IMR-90 (cell line): ENCODE measurements at places on chromosomes 7 and 10.

DNA sequence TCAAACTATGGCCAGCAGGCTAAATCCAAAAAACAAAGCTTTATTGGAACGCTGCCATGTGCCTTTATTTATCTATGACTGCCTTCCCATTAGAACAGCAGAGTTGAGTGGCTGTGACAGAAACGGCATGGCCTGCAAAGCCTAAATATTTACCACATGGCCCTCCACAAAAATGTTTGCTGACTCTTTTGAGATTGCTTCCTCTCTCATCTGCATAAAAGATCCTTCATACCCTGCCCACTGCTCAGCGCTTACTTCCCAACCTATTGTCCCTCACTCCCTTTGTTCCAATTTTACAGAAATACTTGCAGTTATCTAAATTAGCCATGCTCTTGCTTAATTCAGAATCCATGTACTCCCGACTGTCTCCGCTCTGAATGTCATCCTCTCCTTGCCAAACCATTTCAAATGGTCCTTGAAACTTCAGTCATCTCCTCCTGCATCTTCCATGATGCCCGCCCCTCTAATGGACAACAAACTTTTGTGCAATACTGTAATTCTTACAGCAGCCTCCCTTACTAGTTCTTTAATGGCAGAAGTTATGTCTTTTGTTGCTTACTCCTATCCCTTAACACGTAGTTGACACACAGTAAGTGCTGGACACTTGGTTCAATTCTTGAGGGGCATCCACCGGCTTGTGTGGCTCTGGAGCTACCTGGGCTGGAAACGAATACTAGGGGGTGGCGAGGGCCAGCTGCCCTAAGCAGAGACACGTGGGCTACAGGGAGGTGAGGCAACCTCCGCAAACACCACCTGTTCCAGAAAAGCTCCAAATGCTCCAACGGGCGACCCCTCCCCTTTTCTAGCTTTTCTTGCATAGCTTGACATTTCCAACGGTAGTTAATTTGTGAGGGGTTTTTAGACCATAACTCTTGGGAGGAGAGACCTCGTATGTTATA, 832 bp downstream of the XRCC2 start:
- DNase-seq: peak; percentile 29

DNA sequence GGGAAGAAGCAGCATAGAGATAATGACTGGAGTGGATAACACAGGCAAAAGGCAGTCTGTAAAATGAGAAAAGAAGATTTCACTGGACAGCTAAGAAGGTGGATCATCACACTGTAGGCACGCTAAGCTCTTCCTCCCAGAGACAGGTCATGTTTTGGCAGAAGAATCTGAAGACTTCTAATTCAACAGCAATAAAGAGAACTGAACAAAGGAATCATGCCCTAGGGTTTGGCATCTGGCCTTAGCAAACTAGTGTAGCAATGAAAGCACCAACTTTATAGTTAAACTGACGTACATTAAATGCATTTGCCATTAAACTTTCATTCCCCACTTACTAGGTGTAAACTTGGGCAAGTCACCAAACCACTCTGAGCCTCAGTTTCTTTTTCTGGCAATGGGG, 84.4 kb upstream of the SEM1 start:
- DNase-seq: no peak

DNA sequence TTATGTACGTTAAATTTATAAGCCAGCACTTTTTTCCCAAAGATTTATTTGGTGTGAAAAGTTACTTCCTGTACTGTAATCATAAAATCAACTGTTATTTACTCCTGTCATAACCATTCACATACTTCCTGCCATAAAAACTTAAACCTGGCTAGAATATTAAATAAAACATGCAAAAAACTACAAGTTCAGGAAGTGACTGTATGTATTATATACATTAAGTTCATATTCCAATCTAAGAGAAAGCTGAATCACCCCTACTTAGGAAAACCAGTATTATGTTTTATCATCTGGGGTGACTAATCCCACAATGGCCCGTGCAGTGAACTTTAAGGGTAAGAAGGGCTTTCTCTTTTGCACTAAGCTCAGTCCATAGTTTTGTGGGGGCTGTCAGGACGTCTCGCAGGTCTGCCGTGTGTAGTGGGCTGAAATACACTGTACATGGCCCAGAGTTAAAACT, 183.7 kb upstream of the KLF14 start:
- DNase-seq: peak; percentile 87

GRCh38 chr7:93004906-93005305, 112.9 kb downstream of the SAMD9 start:
- no peak for DNase-seq

DNA sequence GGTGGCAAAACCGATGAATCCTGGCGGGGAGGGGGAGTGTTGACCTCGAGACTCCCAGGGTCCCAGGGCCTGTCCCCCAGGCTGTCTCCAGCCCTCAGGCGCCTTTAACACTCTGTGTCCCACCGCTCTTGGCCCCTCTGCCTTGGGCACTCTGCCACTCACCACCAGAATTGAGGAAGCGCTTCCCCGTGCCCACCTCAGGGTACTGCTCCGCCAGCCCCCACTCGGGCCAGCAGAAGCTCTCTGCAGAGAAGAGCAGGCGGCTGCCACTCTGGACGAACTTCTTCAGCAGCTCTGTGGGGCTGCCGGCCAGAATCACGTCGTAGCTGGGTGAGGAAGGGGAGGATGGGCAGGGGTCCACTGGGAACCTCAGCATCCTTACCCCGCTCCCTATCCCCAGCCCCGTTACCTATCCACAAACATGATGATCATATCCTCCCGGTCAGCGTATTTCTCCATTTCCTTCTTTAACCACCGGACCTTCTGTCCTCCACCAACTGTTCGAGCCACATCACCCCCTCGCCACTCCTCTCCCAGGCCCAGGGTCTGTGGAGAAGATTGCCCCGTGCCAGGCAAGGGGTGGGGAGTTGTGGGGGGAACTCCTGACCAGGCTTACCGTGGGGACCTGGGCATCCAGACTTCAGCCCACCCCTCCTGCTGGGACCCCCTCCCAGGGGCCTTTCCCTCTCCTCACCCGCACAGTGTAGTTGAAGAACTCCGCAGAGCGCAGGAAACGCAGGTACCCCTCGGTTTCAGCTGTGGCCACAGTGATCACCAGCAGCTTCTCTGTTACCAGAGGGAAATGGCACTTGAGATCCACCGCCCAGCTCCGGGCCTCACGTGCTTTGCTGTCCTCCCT, 1.2 kb downstream of the PLOD3 start:
- DNase-seq: peak; percentile 14

DNA sequence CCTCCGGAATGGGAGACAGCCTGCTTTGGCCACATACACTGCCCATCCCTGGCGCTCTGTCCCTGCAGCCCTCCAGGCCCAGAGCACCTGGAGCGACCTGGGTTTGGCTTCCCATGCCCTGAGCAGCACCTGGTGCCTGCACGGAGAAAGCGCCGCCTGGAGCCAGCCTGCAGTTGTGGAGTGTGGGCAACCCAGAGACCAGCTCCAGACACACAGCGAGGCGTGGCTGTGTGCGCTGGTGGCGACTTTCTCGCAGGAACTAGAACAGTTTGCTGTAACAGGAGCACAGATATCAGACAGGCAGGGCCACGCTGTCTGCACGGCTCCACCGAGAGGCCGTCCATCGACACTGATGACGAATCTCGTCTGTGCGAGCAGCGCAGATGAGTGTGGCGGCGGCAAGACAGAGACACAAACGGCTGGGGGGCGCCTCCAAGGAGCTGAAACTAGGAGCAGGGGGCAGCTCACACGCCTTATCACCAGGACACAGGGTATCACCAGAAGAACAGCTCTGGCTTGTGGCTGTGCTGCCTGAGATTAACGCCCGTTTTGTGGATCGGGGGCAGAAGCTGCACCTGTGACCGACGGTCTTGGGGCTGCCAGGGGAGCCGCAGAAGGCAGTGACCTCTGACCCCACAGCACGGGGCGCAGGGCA, 275.3 kb downstream of the DNAJB6 start:
- no peak for DNase-seq

DNA sequence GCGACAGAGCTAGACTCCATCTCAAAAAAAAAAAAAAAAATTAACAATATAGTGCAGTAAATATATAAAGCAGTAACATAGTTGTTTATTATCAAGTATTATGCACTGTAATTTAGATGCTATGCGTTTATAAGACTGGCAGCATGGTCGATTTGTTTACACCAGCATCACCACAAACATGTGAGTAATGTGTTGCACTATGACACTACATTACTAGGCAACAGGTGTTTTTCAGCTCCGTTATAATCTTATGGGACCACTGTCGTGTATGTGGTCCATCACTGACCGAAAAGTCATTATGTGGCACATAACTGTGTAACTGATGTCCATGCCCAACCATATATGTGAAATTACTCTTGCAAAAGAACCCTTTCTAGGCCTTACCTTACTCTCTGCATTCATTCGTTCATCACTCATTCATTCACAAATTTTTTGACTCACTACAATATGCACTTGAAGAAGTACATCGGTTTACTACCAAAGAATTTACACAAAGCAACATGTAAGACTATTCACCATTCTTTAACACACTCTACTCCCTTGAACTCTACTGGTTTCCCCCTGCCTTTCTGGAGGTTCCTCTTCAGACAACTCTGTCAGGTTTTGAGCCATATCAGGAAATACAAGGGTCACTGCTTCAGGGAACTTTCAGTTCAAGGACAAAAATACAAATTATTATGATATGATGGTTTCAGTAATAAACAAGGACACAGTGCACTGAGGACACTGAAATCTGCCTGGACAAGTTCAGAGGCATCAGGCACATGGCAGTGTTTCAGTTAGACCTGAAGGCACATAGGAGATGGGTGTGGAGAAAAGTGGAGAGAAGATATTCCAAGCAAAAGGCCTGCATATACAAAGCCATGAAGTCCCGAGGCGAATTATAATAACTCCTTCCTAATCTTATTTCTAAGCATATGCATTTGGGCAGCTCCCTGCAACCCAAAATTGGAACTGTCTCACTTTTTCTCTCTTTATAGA, 17.4 kb downstream of the ITGB1 start:
- no peak for DNase-seq

DNA sequence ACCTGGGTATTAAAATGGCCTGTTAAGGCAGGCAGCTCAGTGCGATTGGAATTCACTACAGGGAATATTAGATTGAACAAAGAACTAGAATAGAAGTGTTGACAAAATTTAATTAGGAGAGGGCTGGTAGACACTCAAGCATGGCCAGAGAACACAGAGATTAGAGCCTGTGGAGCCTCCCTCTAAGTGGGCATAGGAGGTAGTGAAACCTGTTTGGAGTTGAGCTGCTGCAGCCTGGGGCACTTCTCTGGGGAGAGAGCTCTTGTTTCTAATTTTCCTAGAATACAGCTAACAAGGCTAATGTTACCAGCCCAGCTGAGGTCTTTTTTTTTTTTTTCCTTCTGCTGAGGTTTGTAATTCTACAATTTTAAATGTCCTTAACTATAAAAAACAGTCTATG, 46.4 kb downstream of the TMEM168 start:
- DNase-seq: no peak

DNA sequence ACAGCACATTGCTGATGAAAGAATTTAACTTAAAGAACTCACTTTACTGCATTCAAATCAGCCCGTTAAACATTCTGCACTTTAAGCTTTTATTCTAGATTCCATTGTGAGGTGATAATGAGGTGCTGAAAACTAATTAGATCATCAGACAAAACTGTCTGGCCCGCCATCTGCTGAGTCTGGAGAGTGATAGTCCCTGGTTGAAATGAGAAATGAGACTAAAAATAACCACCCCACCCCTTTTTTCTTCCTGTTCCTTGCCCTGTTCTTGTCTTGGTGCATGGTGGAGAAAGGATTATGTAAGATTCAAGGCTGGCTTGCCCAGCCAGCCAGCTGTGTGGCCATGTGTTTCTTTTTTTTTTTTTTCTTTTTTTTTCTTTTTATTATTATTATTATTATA, 277.0 kb upstream of the COBL start:
- DNase-seq: no peak

- DNase-seq: no peak
These were observed 408.7 kb downstream of the REEP3 start for GRCh38 chr10:63929831-63930467.

GRCh38 chr7:44136731-44137130, 4.4 kb downstream of the MYL7 start:
- no peak for DNase-seq

- no peak for DNase-seq
These were observed 189.2 kb upstream of the COL1A2 start for GRCh38 chr7:94205529-94205928.

- DNase-seq: no peak
These were observed 49.4 kb downstream of the CPEB3 start for GRCh38 chr10:92241501-92241900.

DNA sequence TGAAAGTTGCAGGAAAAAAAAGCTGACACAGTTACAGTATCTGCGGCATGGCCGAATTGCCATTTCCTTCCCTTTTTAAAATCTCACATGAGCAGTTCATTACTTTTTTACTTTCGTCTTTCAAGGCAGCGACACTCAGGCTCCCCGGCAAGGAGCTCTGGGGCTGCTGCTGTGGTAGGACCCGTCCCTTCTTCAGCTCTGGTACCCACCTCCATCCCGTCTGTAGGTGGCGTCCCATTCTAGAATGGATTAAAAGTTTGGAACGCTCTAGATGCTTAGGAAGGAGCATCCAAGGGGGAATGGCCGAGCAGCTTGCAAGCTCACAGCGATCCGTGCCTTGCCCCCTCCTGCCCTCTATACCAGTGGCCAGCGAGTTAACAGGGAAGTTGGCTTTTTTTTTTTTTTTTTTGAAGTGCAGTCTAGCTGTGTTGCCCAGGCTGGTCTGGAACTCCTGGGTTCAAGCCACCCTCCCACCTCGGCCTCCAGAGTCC, 22.8 kb upstream of the TTYH3 start:
- peak; percentile 43 for DNase-seq

DNA sequence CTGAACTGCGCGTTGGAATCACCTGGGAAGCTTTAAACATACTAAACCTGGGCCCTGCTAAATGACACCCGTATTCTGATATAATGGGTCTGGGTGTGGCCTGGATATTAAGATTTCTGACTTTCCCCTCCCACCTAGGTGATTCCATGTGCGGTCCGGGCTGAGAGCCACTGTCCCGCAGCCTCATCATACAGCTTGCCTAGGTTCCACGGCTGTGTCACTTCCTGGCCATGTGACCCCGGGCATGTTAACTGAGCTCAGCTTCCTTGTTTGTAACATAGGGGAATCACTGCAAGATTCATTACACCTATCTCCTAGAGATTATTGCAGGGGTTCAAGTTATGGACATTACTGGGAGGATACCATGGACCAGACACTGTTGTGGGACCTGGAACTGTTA, 472.7 kb upstream of the GALNT17 start:
- DNase-seq: no peak

DNA sequence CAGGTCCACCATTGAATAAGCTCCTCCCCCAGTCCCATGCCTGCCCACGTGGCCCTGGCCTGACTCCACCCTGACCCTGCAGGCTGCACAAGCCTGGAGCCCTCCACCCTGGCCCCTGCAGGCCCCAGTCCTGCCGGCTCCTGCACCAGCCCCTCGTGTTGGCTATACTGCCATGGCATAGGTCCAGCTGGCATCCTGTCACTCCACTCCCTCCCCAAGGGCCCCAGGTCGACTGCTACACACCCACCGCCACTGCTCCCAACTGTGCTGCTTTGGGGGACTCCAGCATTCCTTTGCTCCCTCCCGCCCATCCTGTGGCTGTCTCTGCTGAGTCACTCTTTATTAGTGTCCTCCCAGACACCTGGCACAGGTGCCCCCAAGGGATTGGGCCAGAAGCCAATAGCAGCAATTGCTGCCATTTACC, 32.4 kb upstream of the HSPA12A start:
- DNase-seq: no peak
